ENCODE measurements at places on chromosomes 6 and 20.

- no peak for DNase-seq
Observed at GRCh38 chr20:38307371-38308046, 3.6 kb downstream of the BPI start.

DNA sequence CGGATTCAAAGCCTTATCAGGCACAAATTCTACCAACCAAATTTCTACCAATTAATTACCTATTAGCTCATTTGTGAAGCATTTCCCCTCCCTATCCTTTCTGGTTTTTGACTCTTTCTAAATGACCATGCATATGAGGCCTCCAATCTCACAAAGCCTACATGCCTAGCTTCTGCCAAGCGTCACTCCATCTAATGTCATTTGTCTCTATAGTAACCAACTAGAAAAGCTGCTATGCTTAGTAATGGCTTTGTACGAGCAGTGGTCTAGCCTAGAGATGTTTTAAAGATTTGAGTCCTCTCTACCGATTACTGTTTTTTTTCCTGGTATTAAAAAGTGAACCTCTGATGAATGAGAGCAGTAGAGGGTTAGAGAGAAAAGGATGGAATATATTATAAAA, 4.8 kb upstream of the ASF1A start:
- DNase-seq: no peak

DNA sequence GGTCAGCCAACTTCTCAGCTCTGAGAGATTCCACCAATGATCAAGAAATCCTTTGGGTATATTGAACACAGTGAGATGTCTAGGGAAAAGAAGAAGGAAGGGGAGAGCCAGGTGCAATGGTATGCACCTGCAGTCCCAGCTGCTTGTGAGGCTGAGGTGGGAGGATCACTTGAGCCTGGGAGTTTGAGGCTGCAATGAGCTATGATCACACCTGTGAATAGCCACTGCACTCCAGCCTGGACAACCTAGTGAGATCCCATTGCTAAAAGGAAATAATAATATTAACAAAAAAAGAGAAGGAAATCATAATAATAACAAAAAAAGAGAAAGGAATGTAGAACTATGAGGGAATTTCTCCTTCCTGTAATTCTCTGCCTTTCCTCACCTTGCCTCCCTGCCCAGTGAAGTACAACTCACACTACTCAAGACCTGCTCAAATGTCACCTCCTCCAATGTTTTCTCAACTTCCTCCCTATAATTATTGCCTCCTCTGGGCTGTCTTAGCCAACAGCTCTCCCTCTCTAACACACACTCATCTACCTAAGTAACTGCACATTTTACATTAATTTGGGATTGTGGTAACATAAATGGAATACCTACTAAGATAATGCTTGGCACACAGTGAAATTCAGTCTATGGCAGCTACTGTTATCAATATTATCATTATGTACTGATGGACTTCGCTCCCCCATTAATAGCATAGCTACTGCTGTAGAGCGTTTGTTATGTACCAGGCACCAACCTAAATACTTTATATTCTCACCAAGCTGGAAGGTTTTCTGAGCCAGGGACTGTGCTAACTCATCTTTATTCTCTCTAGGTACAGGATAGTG, 103.6 kb downstream of the KIF13A start:
- no peak for DNase-seq

DNA sequence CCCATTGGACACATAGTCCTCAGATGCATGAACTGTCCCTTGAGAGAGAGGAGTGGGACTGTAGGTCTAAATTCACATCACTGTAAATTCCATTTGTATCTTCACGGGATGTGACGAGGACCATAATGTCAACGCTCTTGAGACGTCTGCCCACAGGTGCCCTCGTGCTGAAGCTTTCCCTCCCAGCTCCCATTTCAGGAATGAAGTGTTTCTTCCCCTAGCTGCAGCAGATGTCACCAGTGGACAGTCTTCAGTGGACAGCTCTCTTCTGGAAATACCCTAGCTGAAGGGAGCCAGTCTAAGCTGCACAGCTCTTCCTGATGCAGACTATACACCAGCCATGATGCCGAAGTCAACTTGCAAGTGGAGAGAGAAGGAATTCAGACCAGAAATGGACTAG, 217.4 kb upstream of the ECI2 start:
- DNase-seq: no peak

- DNase-seq: no peak
Observed at GRCh38 chr20:905396-905961, 10.7 kb downstream of the ANGPT4 start.

Data from stimulated activated CD4-positive, alpha-beta T cell treated with anti-CD3 and anti-CD28 coated beads, TNF-alpha, amount 100 ng/mL, for 48 hours (primary cell).